ENCODE measurements at places on chromosomes 6 and 20. TPM values are rescaled to one million over a fixed set of nuclear protein-coding genes. Genes with fewer than 3 reads are reported as not detected.

DNA sequence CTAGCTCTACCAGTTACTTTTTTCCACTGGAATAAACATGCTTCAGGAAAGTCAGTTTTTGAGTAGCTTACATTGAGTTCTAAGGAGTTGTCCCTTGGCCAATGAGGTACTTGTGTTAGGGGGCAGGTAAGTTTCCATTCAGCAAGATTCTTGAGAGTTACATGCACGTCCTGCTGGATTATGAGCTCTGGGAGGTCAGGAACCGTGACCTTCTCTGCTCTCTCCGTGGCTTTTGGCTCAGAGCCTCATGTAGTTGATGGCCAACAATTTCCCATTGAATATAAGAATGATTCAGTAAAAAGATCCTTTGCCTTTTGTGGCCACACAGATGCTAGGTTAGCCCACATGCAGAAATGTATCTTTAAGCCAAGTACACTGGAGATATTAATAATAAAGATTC lies 181.8 kb upstream of the RALGAPA2 start:
- H3K27me3 ChIP-seq = no peaks in the 10 kb centered on the region
- no peaks in the 10 kb centered on the region for H3K4me1 ChIP-seq
- H3K36me3 ChIP-seq = no peaks in the 10 kb centered on the region
- no peak overlapping the region for H3K4me3 ChIP-seq
- no peak overlapping the region for H3K27ac ChIP-seq

- no peak overlapping the region for H3K4me3 ChIP-seq
- H3K27ac ChIP-seq = no peak overlapping the region
- no peaks in the 10 kb centered on the region for H3K4me1 ChIP-seq
- H3K27me3 ChIP-seq = no peaks in the 10 kb centered on the region
- H3K36me3 ChIP-seq = no peaks in the 10 kb centered on the region
Observed at GRCh38 chr6:53765270-53765669, 29.5 kb upstream of the LRRC1 start.

DNA sequence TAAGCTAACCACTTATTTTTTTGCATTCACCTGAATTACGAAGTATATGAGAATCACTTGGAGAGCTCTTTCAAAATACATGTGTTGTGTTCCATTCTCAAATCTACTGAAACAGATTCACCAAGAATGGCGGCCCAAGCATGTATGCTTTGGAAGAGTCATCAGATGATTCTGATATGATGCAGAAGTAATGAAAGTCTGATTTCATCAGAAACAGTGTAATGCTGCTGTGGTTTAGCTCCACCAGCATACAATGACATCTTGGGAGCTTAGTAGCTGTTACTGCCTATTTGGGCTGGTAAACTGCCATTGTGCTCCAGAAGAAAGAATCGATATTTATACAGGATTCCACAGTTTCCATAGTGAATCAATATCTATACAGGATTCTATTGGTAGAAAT lies 52.9 kb downstream of the UBR2 start:
- no peaks in the 10 kb centered on the region for H3K27me3 ChIP-seq
- DNase-seq = no peak
- no peaks in the 10 kb centered on the region for H3K4me1 ChIP-seq
- H3K36me3 ChIP-seq = peaks cover 29% of the 10 kb centered on the region

DNA sequence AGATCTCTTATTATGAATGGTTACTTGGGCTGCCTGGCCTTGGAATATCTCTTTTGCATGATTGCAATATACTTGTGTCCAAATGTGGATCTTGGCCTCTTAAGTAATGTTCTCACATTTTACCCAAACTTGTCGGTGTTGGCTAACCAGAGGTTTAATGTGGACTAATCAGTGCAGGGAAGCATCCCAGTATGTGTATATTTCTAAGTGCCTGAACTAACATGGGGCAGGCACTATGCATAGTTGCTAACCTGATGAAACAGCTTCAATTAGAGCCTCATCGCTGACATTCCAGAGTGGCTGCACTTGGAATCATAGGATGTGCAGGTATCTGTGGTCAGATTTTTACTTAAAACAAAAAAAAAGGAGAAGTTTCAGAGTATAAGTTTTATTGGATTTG lies 160.0 kb downstream of the PDE7B start:
- no peaks in the 10 kb centered on the region for H3K27me3 ChIP-seq
- H3K4me3 ChIP-seq = no peak overlapping the region
- no peak overlapping the region for H3K27ac ChIP-seq
- no peaks in the 10 kb centered on the region for H3K36me3 ChIP-seq

DNA sequence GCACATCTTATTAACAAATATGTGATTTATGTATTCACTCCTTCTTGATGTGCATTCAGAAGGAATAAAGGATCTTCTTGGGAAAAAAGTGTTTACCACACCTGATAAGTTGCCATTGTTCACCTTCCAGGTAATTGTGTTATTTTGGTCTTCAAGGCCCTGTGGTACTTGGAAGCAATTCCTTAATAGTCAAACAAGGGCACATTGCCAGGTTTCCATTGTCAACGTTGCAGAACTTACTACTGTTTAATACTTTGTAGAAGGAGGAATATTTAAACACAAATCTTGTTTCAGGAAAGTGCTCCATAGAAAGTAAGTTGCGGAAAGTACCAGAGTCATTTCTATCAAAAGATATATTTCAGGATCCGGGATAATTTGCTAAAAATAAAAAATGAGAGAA lies 129.5 kb upstream of the SGK1 start:
- H3K4me3 ChIP-seq = no peak overlapping the region
- H3K27ac ChIP-seq = peak overlapping the region; percentile 13
- no peaks in the 10 kb centered on the region for H3K36me3 ChIP-seq
- peaks cover 3% of the 10 kb centered on the region for H3K4me1 ChIP-seq

- H3K27me3 ChIP-seq = no peaks in the 10 kb centered on the region
- no peaks in the 10 kb centered on the region for H3K36me3 ChIP-seq
- no peak for DNase-seq
- no peak overlapping the region for H3K27ac ChIP-seq
Observed at GRCh38 chr6:37673436-37673835, 24.2 kb downstream of the MDGA1 start.

GRCh38 chr6:130467146-130468050 lies 101.6 kb downstream of the TMEM200A start:
- H3K36me3 ChIP-seq = no peaks in the 10 kb centered on the region
- no peaks in the 10 kb centered on the region for H3K4me1 ChIP-seq
- DNase-seq = no peak
- H3K4me3 ChIP-seq = no peak overlapping the region

DNA sequence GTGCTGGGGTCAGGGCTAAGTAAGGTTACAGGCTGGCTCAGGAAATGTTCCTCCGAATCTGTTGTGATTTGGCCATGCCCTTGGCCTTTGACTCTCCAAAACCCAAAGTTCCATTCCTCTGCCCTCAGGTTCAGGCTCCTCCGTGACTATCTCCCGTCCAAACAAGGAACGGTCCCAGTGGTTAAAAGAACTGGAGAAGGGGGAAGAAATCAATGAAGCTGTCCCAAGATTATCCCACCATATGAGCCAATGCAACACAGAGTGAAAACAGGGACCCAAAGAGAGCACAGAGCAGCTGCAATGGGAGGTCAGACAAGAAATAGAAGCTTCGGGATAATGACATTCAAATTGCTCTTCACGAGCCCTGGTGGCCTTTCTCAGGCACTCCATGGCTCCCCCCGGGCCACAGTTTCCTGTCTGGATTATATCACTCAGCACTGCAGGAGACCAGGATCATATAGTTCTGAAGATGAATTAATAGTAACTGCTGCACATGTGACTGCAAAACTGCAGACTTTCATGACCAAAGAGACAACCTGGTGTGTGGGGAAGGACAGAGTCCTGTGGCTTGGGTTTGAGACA lies 211.3 kb downstream of the ZNF217 start:
- no peaks in the 10 kb centered on the region for H3K36me3 ChIP-seq
- no peak for DNase-seq
- H3K27me3 ChIP-seq = no peaks in the 10 kb centered on the region
- no peak overlapping the region for H3K27ac ChIP-seq

DNA sequence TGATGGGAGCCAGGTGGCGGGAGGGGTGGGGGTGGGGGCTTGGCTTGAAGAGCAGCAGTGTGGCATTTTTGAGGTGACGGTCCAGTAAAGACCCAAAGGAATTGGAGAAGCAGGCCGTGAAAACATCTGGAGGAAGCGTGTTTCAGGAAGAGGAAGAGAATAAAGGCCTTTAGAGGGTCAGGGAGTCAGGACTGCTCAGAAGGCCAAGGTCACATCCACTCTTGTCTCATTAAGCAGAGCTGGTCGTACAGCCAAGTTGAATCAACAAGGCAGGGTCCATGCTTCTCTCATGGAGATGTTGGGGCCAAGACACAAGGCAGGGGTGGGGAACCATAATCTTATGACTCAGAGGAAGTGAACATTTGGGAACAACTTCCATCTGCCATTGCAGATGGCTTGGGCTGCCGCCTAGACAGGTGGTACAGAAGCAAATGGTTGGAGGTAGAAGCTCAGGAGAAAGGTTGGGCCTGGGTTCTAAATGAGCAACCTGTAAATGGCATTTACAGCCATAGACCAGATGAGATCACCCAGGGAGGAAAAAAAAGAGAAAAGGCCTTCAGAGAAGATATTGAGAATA lies 179.6 kb downstream of the TTLL2 start:
- H3K4me1 ChIP-seq = no peaks in the 10 kb centered on the region
- DNase-seq = no peak
- no peak overlapping the region for H3K4me3 ChIP-seq
- H3K27ac ChIP-seq = no peak overlapping the region
- peaks cover 1% of the 10 kb centered on the region for H3K27me3 ChIP-seq

- DNase-seq = no peak
- peaks cover 69% of the 10 kb centered on the region for H3K27me3 ChIP-seq
- no peak overlapping the region for H3K4me3 ChIP-seq
- H3K27ac ChIP-seq = no peak overlapping the region
- H3K4me1 ChIP-seq = no peaks in the 10 kb centered on the region
Observed at GRCh38 chr20:64142590-64142989, 21.7 kb upstream of the MYT1 start.

DNA sequence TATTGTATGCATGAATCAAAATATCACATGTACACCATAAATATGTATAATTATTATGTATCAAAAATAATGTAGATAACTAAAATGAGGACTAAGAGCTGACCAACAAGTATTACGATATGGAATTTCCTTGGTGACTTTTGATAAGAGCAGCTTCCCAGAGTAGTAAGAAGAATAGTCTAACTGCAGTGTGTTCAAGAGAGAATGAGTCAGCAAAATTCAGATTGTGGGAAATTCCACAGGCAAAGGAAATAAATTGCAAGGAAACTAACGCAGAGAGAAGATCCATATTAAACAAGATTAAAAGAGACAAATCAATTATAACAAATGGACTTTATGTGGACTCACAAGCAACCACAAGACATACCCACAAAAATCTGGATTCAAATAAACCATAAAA lies 26.4 kb downstream of the FRK start:
- peaks cover 31% of the 10 kb centered on the region for H3K4me1 ChIP-seq
- peak overlapping the region; percentile 31 for H3K27ac ChIP-seq
- no peaks in the 10 kb centered on the region for H3K27me3 ChIP-seq
- no peak for DNase-seq

- peaks cover 18% of the 10 kb centered on the region for H3K4me1 ChIP-seq
- H3K27ac ChIP-seq = no peak overlapping the region
- no peak for DNase-seq
- H3K4me3 ChIP-seq = no peak overlapping the region
- H3K36me3 ChIP-seq = no peaks in the 10 kb centered on the region
Observed at GRCh38 chr6:14475306-14475705, 357.7 kb downstream of the CD83 start.

DNA sequence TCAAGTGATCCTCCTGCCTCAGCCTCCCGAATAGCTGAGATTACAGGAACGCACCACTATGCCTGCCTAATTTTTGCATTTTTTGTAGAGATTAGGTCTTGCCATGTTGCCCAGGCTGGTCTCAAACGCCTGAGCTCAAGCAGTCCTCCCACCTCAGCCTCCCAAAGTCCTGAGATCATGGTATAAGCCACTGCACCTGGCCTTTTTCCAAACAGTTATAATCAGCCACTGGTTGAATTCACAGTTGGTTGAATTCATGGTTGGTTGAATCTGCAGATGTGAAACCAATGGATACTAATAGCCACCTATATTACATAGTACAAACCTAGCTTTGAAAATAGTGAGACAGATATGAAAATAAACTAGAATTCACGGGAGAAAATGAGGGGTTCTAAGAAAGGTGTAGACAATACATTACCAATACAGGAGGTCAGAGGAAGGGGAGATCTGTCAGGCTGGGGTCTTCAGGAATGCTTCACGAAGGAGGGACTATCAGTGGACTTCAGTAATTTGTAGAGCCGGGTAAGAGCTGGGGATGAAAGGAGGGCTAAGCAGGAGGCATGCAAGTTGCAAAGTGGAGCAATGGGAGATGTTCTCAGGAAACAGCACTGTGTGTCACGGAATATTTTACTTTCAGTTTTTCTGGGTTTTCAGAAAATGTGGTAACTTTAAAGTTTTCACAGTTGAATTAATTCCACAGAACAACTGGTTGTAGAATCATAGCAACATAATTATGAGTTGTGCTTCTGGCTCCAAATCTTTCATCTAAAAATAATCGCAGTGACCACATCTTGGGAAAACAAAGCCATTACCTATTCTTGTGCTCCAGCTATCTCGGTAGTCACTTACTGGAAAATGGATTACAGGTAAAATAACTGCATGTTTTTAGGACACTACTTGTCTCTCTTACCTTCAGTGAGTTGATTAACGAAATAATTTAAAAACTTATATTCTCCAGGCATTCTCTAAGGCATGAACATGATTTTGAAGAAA lies 12.9 kb upstream of the CEP85L start:
- H3K27ac ChIP-seq = peak overlapping the region; percentile 68
- DNase-seq = no peak
- H3K36me3 ChIP-seq = no peaks in the 10 kb centered on the region
- H3K27me3 ChIP-seq = no peaks in the 10 kb centered on the region

Gene PLG
- total RNA-seq = not detected

Gene QRSL1
- 2.3 TPM for total RNA-seq

Gene LGSN
- not detected for total RNA-seq

Gene TULP1
- not detected for total RNA-seq

Gene STMND1
- total RNA-seq = not detected

Gene ADAM33
- 109 TPM for total RNA-seq

Gene TPMT
- total RNA-seq = 5.4 TPM

Gene PRL
- not detected for total RNA-seq

Gene CYP39A1
- not detected for total RNA-seq

Gene RALY
- total RNA-seq = 61.0 TPM

Gene OR12D1
- not detected for total RNA-seq

Gene FUT9
- total RNA-seq = under 0.01 TPM

Gene TRERF1
- 4.1 TPM for total RNA-seq

Gene VWA7
- not detected for total RNA-seq

Gene C6orf15
- total RNA-seq = not detected
